NCI-H460 (cell line): ENCODE measurements at places on chromosomes 7 and 10. TPM values are rescaled to one million over a fixed set of nuclear protein-coding genes. Genes with fewer than 3 reads are reported as not detected.

GRCh38 chr7:115178835-115179234, 256.9 kb downstream of the MDFIC start:
- no peak for DNase-seq

DNA sequence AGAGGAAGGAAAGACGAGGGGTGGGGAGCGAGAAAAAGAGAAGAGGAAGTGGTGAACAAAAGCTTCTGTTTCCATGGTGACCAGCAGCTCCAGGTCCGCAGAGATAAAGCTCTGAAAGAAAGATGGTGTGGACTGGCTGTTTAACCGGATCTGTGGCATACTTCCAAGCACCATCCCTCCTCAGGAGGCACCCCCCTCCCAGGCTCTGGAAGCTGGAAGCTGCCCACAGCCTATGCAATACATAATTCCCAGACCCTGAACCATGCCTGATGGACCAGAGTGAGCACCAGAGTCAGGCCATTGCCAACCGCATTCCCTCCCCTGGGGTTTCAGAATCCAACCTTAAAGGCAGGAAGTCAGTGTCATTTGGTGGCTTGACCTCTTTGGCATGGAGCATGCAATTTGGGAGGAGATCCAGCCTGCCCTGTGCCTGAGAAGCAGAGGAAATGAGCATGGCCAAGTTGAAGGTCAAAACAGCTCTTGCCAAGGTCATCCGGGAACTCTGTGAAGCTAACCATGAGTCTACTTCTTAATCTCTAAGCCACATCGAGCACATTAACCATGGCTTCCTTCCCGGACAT, 22.2 kb upstream of the CPXM2 start:
- no peak for DNase-seq

GRCh38 chr10:125091891-125092290, 68.5 kb downstream of the CTBP2 start:
- no peak for DNase-seq

GRCh38 chr7:29968683-29969395, 20.8 kb downstream of the SCRN1 start:
- no peak for DNase-seq

The DRGX gene
- total RNA-seq, result not detected in 2 replicates

DNA sequence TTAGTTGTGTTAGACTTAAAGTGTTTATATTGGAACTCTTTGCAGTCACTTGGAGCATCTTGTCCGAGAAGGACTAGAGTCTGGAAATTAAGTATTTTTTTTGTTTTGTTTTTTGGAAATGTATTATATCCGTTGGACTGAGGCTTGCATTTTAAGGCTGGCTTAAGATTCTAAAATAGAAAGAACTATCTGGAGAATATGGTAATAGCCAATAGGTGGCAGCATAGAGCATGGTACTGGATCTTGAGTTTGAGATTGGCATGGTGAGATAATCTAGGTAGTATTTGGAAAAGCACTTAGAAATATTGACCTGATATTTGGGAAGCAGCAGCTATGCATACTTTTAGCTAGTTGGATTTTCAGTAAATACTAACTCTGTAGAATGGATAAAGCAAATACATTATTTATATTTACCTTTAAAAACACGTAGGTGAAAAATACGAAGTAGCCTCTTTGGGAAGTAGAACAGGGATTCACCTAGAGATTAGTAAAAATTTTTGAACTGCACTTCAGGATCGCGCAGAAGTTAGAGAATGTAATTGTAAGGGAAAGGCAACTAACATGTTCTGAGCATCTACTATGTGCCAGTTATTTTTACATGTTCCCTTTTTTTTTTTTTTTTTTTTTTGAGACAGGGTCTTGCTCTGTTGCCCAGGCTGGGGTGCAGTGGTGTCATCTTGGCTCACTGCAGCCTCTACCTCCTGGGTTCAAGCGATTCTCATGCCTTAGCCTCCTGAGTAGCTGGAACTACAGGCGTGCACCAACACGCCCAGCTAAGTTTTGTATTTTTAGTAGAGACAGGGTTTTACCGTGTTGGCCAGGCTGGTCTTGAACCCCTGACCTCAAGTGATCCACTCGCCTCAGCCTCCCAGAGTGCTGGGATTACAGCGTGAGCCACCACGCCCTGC, 78.6 kb downstream of the LCOR start:
- peak; percentile 49 for DNase-seq

The PLPP4 gene
- not detected in 2 replicates for total RNA-seq

GRCh38 chr7:1225441-1226185, 7.1 kb upstream of the UNCX start:
- DNase-seq, result peak; percentile 2

DNA sequence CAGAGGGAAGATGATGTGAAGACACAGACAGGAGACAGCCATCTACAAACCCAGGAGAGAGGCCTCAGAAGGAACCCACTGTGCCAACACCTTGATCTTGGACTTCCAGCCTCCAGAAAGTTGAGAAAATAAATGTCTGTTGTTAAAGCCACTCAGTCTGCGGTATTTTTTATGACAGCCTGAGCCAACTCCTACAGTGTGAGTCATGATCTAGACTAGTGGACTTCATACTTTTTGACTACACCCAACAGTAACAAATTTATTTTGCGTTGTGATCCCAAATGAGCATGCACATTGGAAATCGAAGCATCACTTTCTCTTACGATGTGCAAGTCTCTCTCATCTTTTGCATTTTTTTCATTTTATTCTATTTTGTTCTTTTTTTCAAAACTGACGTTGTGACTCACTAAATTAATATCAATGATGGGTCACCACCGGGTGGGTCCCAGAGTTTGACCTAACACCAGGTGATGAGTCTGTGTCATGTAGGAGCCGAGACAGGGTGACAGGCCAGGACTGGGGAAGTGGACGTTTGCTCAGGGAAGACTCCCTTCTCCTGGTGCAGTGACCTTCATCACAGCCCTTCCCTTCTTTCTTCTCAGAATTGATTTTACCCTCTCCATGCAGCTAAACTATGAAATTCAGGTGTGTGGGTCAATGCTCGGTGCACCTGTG, 28.9 kb downstream of the PHYH start:
- DNase-seq, result no peak

DNA sequence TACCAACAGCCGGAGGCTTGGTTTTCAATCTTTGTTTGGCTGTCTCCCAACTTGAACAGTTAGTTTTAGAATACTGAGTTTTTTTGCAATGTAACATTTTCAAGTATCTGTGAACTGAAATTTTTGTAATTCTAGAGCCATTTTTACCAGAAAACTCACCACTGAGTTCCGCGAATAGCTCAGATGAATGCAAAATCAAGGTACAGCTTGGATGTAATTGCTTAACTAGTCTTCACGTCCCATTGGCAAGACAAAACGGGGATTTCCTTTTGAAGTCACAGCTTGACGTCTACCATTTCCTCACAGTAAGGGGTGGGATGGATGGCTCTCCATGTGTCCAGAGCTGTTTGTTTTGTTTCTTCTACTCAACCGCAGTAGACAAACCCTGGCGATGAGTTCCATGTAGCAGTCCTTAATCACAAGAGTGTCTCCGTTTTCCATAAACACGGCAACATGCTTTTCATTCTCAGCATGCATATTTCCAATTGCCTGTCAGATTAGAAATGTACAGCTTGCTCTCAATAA, 55.8 kb upstream of the FGFR2 start:
- no peak for DNase-seq

GRCh38 chr7:69208848-69209247, 389.4 kb upstream of the AUTS2 start:
- no peak for DNase-seq

- DNase-seq, result no peak
These were observed 176.3 kb downstream of the DGKI start for GRCh38 chr7:137670222-137671064.

The WDR86 gene
- not detected in 2 replicates for total RNA-seq

DNA sequence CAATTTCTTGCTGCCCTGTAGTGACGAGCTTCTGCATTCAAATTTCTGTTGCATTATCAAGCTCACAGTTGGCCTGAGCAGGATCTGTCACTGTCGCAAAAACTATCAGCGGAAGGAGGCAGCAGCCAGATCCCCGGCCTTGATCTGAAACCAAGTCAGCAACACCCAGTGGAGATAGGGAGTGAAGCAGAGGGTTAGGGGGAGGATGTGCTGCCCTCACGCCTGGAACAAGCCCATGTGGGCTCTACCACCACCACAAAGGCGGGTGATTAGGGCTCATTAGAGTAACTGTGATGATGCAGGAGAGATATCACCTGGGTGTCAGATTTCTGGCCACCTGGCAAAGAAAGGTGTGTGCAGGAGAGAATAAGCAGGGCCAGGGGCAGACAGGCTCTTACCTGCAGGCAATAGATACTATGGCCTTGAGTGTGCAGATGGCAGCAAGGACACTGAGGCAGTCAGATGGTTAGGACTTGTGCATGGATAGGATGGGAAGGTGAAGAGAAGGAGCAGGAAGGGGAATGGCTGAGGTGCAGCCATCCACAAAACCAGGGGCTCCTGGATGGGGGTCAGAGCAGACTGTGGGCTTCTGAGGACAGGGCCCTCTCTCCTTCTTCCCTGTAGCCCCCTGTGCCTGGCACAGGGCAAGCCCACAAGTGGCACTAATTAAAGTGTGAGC, 417.3 kb downstream of the RPS24 start:
- DNase-seq, result no peak

DNA sequence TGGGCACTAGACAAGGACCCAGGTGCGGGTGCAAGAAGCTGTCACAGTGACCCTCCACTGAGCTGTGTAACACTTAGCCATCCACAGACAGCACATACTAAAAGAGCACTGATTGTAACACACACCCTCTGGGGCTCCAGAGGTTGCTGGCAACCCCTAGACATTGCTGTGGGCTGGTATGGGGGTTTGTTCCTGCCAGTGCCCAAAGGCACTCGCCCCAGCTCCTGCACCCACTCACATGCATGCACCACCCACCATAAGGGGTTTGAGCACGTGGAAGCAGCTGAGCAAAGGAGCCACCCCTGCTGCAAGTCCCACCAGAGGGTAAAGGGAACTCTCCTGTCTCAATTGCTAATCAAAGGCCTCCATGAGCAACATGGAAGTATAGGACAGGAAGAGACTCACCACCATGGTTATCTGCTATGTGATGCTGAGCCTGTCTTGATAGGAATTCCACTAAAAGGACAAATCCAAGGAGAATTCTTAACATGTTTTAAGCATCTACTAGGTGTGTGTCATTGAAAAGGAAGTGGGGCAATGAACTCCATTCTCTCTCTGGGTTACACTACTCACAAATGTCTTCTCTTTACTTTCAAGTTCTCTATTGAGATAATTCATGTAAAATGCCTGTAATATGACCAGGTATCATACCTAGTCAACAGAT, 103.1 kb downstream of the GFRA1 start:
- no peak for DNase-seq

The OR13A1 gene
- not detected in 2 replicates for total RNA-seq

GRCh38 chr10:111785921-111786320, 397.6 kb downstream of the GPAM start:
- DNase-seq, result no peak

The PRLHR gene
- not detected in 2 replicates for total RNA-seq

The STAM gene
- total RNA-seq, result 18.0 and 18.6 TPM in 2 replicates

DNA sequence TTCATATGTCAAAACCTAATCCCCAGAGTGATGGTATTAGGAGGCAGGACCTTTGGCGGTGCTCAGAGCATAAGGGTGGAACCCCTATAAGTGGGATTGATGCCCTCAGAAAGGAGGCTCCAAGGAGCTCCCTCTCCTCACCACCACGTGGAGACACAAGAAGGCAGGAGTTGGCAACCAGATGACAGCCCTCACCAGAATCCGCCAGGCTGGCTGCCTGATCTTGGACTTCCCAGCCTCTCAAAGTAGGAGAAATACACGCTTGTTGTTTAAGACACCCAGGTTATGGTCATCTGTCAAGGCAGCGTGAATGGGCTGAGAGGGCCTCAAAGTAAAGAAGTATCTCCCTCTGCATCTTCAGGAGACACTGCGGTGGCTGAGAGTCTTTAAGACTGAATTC, 187.7 kb downstream of the TNS3 start:
- no peak for DNase-seq

DNA sequence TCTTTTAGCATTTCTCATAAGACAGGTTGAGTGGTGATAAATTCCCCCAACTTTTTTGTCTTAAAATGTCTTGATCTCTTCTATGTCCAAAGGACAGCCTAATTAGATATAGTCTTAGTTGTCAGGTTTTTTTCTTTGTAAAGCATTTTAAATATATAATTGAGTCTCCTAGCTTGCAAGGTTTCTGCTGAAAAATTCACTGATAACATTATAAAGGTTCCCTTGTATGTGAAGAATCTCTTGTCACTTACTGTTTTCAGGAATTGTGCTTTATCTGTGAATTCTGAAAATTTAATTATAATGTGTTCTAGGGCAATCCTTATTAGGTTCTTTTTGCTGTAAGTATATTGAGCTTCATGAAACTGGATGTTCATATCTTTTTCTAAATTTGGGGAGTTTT, 96.8 kb upstream of the ZNF92 start:
- no peak for DNase-seq

The TMEM270 gene
- 0.55 TPM in 1 of 2 replicates, not detected in the other for total RNA-seq

DNA sequence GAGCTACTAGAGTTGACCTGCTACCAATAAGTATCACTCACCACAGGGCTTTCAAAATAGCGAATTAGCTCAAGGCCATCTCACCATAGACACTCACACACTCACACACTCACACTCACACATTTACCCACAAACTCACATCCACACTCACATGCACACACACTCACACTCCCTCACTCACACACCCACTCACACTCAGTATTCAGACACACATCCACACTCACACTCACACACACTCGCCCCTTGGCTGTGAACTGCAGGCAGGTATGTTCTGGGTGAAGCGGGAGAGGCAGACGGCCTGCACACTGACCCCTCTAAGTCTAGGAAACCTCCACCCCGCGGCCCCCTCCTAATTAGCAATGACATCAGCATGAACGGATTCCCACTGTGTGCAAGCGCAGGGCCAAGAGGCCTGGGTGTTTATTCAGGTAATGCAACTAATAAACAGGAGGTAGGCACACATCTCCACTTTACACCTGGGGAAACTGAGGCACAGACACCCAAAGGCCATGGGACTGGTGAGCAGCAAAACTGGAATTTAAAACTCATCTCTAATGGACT, 94.6 kb downstream of the ADARB2 start:
- DNase-seq, result no peak

The SORBS1 gene
- total RNA-seq, result 0.27 and 0.43 TPM in 2 replicates

DNA sequence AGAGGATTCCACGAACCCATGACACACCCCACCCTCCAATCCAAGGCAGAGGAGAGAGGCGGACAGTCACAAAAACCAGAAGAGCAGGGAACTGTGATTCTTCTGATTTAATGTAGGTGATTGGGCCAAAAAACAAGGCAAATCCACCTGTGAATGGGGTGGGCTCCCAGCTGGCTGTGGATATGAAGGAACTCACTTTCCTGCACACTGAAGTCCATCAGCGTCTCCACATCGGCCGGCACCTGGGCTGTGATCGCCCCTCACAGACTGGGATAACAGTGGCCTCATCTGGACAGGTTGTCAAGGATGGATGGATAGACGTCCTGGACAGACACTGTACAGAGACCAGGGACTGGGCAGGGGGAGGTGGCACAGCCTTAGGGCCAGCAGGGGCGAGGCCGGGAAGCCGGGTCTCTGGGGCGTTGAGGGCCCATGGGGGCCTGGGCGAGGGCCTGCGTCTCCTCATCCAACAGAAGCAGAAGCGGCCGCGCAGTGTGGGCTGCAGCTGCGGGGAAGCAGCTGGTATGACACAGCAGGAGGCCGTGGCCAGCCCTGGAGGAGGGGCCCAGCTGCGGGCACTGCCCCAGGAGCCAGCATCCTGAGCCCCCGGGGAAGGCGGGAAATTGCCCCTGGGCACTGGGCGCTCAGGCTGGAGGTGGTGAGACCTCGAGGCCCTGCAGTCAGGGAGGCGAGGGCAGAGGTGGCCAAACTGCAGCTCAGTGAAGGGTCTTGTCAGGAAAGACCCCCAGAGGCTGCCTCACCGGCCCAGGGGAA, 54.2 kb downstream of the DIP2C start:
- no peak for DNase-seq
